ENCODE measurements at places on chromosomes 7 and 10.
A peak's percentile ranks its signal among the peaks of the same experiment; 100 is the strongest.

DNA sequence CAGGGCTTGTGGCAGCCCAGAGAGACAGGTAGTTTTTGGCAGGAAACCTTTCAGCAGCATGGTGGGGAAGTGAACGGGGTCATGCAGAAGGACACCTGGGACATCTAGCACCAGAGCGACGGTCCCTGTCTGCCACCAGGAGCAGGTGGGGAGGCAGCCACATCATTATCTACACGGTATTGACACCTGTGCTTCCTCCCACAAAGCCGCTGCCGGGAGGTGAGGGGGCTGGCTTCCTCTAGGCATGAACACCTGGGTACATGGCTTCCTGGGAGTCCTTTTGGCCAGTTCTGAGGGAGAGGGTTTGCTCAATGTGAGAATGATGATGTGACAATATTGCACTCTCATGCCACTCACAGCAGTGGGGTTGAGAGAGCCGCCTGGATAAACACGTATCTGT is 275.2 kb downstream of the ACTR3B start:
- no peak for DNase-seq

GRCh38 chr7:46524350-46524749 is 603.3 kb upstream of the IGFBP3 start:
- no peak for DNase-seq

GRCh38 chr10:30857803-30858202 is 173.9 kb downstream of the ZNF438 start:
- DNase-seq: peak; percentile 42

DNA sequence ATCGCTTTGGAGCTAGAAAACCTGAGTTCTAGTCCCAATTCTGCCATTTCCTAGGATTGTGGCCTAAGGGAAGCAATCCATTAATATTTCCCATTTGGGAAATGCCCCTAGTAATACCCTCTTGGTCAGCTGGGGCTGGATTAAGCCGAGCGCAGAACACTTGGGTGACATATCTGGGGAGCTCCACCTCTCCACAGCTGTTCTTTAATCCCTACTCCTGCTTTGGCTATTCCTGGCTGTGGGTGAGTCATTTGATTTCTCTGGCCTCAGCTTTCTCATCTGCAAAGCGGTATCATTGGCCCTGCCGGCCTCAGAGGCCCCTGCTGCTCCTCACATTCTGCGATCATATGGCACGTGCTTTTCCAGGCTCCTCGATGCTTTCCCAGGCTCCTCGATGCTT is 108.3 kb downstream of the BUB3 start:
- DNase-seq: no peak

DNA sequence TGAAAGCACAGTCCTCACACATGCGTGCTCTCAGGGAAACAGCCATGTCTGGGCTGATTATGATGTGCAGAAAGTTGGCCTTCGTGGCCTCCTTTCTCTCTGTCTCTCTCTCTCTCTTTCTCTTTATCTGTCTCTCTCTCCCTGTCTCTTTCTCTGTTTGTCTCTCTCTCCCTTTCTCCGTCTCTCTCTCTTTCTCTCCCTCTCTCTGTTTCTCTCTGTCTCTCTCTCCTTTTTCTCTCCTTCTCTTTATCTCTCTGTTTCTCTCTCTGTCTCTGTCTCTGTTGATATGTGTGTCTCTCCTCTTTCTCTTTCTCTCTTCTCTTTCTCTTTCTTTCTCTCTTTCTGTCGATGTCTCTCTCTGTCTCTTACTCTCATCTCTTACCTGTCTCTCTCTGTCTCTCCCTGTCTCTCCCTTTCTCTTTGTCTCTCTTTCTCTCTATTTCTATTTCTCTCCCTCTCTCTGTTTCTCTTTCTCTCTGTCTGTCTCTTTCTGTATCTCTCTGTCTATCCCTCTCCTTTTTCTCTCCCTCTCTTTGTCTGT is 105.4 kb upstream of the MPP7 start:
- no peak for DNase-seq

DNA sequence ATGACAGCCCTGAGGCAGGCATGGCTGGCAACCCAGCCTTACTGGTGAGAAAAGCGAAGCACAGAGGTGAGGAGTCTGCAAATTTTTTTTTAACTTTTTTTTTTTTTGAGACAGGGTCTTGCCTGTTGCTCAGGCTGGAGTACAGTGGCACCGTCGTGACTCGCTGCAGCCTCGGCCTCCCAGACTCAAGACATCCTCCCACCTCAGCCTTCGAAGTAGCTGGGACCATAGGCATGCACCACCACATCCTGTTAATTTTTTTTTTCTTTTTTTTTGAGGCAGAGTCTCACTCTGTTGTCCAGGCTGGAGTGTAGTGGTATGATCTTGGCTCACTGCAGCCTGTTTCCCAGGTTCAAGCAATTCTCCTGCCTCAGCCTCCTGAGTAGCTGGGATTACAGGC is 35.1 kb upstream of the DLG5 start:
- DNase-seq: no peak

Measured in globus pallidus (tissue), 1 donor.